Esophagus squamous epithelium (tissue), 5 donors: ENCODE measurements at places on chromosomes 3 and 15.

GRCh38 chr3:138479438-138479863 lies 45.0 kb downstream of the ESYT3 start:
- DNase-seq, result no peak
- H3K27me3 ChIP-seq, result no peaks in the 10 kb centered on the region
- no peaks in the 10 kb centered on the region for H3K36me3 ChIP-seq
- H3K27ac ChIP-seq, result no peak overlapping the region
- H3K4me3 ChIP-seq, result no peak overlapping the region
- H3K4me1 ChIP-seq, result peaks cover 4% of the 10 kb centered on the region

- no peak for DNase-seq
- H3K4me1 ChIP-seq, result peaks cover 7% of the 10 kb centered on the region
- no peaks in the 10 kb centered on the region for H3K27me3 ChIP-seq
- H3K27ac ChIP-seq, result no peak overlapping the region
Measured at GRCh38 chr15:29571792-29572431, 250.4 kb downstream of the TJP1 start.

DNA sequence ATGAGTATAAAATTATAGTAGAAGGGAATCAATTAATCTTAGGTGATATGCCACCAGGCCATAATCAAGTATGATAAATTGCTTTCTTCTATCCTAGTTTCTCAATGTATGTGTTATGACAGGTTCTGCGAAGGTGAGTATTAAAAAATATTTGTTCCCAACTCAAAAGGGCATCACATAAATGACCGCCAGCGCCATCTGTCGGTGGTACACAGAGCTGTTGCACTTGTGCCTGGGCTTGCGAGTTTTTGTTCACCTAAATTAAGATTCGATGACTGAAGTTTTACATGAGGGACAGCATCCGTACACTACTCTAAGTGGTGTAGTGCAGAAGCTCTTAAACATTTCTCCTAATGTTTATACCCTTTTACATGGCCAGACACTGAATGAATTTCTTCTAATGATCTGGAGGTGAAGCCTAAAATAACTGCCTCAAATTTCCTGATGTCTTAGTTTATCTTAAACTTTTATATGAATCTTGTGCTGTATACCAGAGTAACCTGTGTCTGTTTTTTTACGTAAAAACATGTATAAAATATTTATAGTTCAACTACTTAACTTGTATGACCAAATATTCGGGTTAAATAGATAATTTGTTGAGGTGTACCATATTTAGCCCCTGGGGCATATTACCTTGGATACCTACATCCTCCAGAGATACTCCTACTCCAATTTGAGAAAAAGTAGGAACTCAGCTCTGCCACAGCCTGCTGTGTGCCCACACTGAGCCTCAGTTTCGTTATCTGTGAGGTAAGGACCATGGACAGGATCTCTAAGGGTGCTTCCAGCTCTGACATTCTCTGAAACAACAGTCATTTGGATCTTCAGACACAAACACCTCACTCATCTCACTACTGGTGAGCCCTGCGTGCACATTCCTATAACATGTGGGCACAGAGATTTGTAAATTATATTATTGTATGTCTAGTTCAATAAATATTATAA lies 365.6 kb downstream of the MAGI1 start:
- H3K4me3 ChIP-seq, result no peak overlapping the region
- DNase-seq, result no peak
- no peak overlapping the region for H3K27ac ChIP-seq
- H3K4me1 ChIP-seq, result no peaks in the 10 kb centered on the region

DNA sequence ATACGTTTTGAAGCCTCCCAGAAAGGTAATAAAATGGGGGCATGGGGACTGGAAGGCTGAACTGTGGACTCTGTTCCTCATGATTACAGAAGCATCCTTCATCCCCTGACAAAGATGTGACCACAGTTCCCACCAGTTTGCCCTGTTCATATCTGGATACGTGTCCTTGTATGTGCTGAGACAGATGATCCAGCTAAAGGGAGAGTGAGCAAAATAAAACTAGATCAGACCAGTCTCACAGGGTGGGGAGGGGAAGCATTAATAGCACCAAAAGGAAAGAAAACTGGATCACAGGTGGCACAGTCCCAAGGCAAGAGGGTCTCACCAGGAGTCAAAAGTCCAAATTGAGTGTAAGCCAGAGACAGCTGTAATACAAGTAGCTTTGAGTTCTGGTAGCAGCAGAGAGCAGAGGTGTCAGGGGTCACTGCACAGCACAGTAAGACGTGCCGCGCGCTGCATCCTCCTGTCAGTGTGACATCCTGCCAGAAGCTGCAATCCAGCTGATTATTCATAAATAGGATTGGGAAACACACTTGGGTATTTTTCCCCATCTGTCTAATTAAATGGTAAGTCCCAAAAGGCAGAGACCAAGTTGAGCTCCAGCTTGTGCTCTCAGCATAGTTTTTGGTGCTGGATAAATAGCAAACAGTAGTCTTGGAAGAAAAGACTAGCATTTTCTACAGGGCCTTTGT lies 560.0 kb upstream of the CFAP20DC start:
- no peaks in the 10 kb centered on the region for H3K27me3 ChIP-seq
- H3K4me3 ChIP-seq, result no peak overlapping the region
- H3K4me1 ChIP-seq, result no peaks in the 10 kb centered on the region
- DNase-seq, result no peak

- H3K4me1 ChIP-seq, result peaks cover 7% of the 10 kb centered on the region
- no peak overlapping the region for H3K4me3 ChIP-seq
- H3K36me3 ChIP-seq, result no peaks in the 10 kb centered on the region
- no peak overlapping the region for H3K27ac ChIP-seq
- H3K27me3 ChIP-seq, result peaks cover 51% of the 10 kb centered on the region
- DNase-seq, result no peak
Measured at GRCh38 chr3:44529927-44530326, 25.1 kb upstream of the ZKSCAN7 start.

GRCh38 chr3:9121366-9122001 lies 128.0 kb downstream of the SRGAP3 start:
- H3K4me1 ChIP-seq, result no peaks in the 10 kb centered on the region
- no peak overlapping the region for H3K27ac ChIP-seq
- no peaks in the 10 kb centered on the region for H3K36me3 ChIP-seq
- DNase-seq, result no peak

GRCh38 chr3:155293516-155293915 lies at the start of gene STRIT1:
STRIT1 (minus strand) TSS chr3:155293683.
- DNase-seq, result no peak
- no peak within 1 kb of the TSS for H3K4me3 ChIP-seq
- no peaks in the 10 kb centered on the region for H3K27me3 ChIP-seq
- no peaks in the 10 kb centered on the region for H3K4me1 ChIP-seq
- H3K36me3 ChIP-seq, result no peaks in the 10 kb centered on the region

DNA sequence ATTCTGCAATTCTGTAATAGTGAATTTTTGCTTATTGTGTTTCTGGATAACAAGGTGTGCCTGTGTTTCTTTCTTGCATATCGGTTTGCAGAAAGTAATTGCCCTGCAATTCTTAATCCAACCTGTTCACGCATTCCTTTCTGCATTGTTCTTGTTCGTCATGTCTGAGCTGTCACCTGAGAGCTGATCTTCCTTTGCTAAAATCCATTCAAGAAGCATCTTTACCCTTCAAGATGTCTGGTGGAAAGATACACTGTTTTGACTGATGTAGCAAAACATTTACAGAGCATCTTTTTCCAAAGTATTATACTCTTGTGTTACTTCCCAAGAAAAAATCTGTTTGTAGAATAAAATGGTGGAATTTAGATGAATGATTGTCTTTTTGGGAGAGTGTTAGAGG lies 159.0 kb upstream of the WNT5A start:
- H3K4me1 ChIP-seq, result no peaks in the 10 kb centered on the region
- H3K36me3 ChIP-seq, result no peaks in the 10 kb centered on the region
- H3K4me3 ChIP-seq, result no peak overlapping the region
- H3K27me3 ChIP-seq, result no peaks in the 10 kb centered on the region
- H3K27ac ChIP-seq, result no peak overlapping the region

DNA sequence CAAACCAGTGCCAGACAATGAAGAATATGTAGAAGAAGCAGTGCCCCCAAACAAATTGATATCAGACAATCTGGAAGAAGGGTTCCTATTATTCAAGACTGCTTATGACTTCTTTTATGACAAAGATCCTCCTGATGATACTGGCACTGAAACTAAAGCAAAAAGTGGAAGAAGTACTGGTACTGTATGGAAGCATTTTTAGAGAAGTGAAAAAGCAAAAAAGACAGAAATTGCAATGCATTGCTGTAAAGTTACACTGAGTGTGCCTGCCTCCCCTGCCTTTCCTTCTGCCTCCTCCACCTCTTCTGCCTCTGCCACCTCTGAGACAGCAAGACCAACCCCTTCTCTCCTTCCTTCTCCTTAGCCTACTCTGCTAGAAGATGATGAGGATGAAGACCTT lies 167.6 kb downstream of the PLCL2 start:
- DNase-seq, result no peak
- no peak overlapping the region for H3K4me3 ChIP-seq
- no peak overlapping the region for H3K27ac ChIP-seq
- no peaks in the 10 kb centered on the region for H3K27me3 ChIP-seq

DNA sequence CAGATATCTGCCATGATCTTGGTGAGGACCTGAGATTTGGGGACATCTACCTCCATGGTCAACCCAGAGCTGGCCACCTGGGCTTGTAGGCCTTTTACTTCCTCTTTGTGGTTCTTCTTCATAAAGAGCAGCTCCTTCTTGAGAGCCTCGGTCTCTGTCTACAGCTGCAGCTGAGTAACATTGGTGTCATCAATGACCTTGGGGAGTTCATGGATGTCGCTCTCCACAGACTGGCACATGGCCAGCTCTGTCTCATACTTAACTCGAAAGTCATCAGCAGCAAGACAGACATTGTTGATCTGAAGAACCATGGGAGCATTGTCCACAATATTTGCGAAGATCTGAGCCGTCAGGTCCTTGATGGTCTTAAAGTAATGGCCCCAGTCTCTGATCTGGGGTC lies 15.7 kb upstream of the RASA2 start:
- no peaks in the 10 kb centered on the region for H3K4me1 ChIP-seq
- no peak overlapping the region for H3K4me3 ChIP-seq
- H3K27me3 ChIP-seq, result no peaks in the 10 kb centered on the region

DNA sequence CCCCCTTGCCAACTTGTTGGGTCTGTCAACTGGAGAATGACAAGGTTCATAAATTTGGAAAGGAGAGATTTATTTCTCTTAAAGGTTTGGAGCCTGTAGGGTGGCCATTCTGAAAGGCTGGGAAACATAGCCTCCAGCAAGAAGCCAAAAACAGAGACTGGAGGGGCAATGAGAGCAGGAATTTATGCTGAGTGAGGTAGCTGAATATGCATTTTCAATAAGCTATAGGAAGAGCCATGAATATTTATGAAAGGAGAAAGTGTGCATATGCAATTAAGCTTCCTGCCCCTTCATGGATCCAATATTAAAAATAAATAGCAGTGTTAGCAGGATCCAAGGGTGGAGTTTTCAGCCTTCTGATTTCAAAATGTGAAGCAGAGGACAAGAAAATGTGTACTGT lies 306.1 kb upstream of the LRRC3B start:
- H3K4me3 ChIP-seq, result no peak overlapping the region
- no peak overlapping the region for H3K27ac ChIP-seq
- no peaks in the 10 kb centered on the region for H3K4me1 ChIP-seq
- DNase-seq, result no peak
- no peaks in the 10 kb centered on the region for H3K27me3 ChIP-seq

- H3K4me1 ChIP-seq, result peaks cover 23% of the 10 kb centered on the region
- H3K4me3 ChIP-seq, result no peak overlapping the region
- DNase-seq, result no peak
- no peaks in the 10 kb centered on the region for H3K27me3 ChIP-seq
Measured at GRCh38 chr3:113287803-113288648, 76.7 kb downstream of the BOC start.

DNA sequence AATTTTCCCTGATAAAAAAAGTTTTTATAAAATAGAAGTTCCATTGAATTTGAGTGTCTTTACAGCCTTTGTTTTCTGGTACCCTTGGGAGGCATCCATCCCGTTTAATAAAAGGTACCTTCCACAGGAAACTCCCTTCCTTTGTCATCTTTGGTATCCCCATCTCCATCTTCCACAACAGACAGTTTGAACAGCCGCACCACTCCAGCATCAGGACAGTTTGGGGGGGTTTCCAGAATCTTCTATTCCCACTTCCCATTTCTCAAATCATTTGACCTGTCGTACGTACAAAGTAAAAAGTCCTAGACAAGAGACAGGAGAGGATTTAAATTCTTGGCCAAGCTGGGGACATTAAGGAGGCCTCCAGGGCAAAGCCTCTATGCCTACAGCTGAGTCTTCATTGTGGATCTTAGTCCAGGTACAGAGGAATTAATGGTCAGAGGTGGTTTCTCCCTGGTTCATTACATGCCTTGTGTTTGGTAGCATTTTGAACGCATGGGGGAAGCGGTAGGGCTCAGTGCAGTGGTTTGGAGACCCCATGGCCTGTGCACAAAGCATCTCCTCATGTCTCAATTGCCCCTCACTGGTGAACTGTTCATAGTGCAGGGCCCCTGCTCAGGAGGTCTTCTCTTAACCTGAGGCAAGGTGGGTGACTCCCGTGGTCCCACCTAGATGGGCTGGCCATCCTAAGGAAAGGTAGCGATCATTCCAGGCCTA lies 19.4 kb upstream of the BCL2A1 start:
- H3K27me3 ChIP-seq, result no peaks in the 10 kb centered on the region
- no peaks in the 10 kb centered on the region for H3K36me3 ChIP-seq
- H3K4me1 ChIP-seq, result no peaks in the 10 kb centered on the region
- H3K4me3 ChIP-seq, result no peak overlapping the region
- H3K27ac ChIP-seq, result no peak overlapping the region

DNA sequence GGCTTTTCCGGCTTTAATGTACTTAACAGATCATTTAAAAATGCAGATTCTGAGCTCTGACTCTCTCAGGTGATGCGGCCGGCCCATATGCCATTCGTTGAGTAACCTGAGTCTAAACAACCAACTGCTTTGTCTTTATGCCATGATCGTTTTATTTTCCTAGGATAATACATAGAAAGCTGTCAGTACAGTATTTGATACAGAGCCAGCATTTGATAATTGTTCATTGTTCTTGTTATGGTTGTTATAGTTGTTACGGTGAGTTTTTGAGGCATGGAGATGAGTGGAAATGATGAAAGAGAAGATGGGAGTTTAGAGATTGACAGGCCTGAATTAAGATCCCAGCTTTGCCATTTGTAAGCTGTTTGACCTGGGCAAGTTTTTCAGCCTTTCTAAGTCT lies 40.0 kb downstream of the TMEM45A start:
- H3K36me3 ChIP-seq, result no peaks in the 10 kb centered on the region
- no peak for DNase-seq
- no peaks in the 10 kb centered on the region for H3K4me1 ChIP-seq
- H3K27me3 ChIP-seq, result no peaks in the 10 kb centered on the region
- H3K4me3 ChIP-seq, result no peak overlapping the region
- no peak overlapping the region for H3K27ac ChIP-seq

DNA sequence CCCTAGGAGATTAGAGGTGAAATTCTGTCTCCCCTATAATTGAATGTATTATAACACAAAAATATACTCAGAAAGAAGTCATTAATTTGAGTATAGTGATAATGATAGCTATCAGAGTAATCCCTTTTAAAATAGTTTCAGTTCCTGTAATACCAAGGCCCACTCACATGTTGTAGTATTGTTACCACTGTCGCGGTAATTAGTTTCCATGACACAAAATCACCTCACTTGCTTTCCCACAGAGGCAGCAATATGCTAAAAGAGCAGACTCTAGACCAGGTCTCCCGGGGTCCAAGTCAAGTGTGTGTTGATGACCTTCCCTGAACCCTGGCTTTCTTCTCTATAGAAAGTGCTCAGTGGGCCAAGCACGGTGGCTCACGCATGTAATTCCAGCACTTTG lies 39.5 kb upstream of the NSMCE3 start:
- H3K27ac ChIP-seq, result no peak overlapping the region
- H3K4me1 ChIP-seq, result no peaks in the 10 kb centered on the region
- H3K36me3 ChIP-seq, result no peaks in the 10 kb centered on the region
- no peak for DNase-seq
- no peaks in the 10 kb centered on the region for H3K27me3 ChIP-seq

- no peak overlapping the region for H3K4me3 ChIP-seq
- no peak overlapping the region for H3K27ac ChIP-seq
- DNase-seq, result no peak
- H3K36me3 ChIP-seq, result no peaks in the 10 kb centered on the region
- no peaks in the 10 kb centered on the region for H3K27me3 ChIP-seq
Measured at GRCh38 chr3:160490166-160490565, 40.6 kb upstream of the TRIM59 start.
